ENCODE measurements at places on chromosomes 4 and X.

DNA sequence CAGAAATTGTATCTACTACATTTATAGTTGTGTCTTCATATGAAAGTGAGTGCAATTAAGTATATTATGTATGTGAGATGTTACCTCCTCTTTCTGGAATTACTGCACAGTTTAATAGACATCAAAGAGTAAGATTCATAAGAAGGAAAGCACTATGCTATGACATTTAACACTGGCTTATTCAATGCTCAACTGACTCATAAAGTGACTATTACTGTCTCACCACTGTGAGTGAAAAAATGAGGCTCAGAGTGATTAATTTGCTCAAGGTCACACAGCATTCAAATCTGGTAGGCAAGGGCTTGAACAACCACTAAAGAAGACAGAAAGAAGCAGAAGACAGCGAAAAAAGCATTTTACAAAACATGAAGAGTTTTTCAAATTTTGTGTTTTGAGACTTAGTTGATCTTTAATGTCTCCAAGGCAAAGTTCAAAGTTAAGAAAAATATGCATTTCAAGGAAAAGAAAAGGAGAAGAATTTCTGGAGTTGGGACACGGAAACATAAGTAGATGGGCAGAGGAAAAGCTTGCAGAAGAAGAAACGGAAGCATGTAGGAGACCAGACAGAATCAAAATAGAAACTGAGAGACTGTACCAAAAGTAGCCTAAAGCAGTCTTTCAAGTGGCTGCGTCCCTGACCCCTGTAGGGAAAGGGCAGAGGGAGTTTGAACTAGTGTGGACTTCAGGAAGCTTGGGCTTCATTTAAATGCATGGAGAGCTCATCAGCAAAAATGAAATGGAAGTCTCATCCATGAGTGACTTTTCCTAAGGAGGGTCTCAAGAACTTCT, 66.3 kb downstream of the KCNIP4 start:
- DNase-seq = no peak

DNA sequence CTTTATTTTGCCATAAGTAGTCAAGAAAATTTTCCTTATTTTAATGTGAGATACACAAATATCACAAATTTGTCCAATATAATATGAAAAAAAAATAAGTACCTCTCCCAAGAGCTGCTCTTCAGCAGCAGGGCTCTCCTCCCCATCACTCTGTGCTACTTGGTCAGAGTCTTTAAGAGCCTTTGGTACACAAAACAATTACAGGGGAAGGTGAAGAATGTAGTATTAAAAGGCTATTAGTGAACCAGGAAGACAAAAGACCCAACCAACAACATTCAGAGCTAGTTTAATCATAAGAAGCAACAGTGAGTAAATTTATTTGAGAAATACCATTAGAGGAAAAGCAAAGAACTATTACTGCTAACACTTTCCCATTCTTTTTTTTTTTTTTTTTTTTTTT, 29.4 kb downstream of the SEC31A start:
- DNase-seq = no peak

- no peak for DNase-seq
Observed at GRCh38 chr4:184357772-184358171, 116.6 kb downstream of the IRF2 start.

DNA sequence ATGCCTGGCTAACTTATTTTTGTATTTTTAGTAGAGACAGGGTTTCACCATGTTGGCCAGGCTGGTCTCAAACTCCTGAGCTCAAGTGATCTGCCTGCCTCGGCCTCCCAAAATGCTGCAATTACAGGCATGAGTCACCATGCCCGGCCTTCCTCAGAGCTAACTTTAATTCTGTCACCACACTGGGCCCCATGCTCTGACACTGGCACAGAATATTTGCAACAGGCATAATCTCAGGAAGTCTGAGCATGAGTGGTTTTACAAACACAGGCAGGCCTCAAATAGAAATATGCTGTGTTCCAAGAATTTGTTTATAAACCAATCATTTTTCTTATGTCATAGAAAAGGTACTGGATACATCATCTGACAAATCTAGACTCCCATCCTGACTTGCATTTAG, 32.7 kb upstream of the FAM9C start:
- peak; percentile 58 for DNase-seq

DNA sequence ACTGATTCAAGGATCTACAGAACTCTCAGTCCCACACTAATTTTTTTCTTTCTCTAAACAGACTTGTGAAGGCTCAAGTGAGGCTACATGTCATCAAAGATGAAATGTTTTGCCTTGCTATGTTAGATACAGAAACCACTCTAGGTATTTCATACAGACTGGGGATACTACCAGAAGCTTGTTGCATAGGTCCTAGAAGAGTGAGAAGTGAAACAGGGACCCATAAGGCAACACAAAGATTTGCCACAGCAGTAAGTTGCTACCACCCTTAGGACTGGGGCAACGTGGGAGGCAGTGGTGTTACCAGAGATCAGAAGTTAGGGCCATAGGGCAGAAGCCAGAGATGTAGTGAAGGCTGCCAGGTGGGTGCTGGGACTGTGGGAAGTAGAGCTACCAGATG, 50.7 kb upstream of the MID1IP1 start:
- no peak for DNase-seq

All from CD4-positive, alpha-beta T cell treated with Interleukin-15 for 1 hour (primary cell).